ENCODE measurements at places on chromosomes 2 and 18.

DNA sequence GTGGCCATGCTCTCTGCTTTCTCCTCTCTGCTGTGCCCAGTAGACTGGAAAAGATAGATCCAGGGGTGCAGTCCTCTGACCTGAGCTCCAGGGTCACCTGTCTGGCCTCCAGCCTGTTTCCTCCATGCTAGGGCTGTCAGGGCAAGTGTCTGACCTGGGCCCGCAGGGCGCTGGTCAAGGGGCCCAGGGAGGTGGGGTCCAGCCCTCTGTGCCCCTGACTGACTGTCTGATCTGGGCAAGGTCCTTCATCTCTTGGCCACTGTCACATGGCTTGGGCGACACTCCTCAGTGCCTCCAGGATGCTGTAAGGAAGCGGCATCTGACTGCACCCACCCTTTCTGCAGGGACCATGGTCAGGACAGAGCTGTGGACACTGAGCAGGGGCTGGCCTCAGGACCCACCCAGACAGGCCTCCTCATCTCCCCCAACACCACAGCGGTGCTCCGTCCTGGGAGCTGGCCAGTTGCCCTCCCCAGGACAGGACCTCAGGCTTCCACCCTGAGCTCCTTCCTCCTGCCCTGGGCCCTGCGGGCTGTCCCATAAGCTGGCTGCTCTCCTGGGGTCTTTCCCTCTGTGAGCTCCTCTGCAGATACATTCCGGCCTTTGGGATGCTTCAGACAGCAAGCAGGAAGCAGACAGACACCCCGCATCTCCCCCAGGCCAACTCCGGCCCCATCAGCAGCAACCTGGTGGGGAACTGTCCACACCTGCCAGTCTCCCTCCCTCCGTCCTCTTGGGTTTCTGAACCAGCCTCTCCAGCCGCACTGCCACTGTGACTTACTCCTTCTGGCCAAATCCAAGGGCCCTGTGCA is 21.2 kb upstream of the ALPI start:
- no peak for DNase-seq

GRCh38 chr2:51028829-51029228 is 3.1 kb downstream of the NRXN1 start:
- no peak for DNase-seq

- no peak for DNase-seq
These were observed 104.8 kb downstream of the CABLES1 start for GRCh38 chr18:23239885-23240608.

DNA sequence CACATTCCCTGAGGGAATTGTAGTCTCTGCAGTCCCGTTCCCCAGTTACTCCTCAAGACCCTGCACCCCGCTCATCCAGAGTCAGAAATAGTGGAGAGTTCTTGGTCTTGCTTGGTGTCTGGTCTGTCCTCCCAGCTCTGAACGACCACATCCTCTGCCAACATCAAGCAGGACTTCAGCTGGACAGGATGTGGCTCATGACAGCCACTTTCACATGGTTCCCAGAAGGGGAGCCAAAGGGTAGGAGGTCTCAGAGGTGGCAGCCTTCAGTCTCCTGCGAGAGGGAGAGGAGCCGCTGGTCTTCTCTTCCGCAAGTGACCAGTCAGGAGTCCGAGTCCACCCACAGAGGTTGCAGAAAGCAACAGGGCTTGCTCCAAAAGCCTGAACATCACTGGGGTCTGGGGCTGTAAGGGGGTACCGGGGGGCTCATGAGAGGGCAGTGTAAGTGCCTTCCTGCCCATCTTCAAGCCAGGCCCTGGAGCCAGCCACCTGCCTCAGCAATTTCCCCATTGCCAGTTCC is 29.8 kb downstream of the B3GNT7 start:
- DNase-seq, result no peak

- no peak for DNase-seq
These were observed 31.6 kb upstream of the WDR75 start for GRCh38 chr2:189409647-189410046.

DNA sequence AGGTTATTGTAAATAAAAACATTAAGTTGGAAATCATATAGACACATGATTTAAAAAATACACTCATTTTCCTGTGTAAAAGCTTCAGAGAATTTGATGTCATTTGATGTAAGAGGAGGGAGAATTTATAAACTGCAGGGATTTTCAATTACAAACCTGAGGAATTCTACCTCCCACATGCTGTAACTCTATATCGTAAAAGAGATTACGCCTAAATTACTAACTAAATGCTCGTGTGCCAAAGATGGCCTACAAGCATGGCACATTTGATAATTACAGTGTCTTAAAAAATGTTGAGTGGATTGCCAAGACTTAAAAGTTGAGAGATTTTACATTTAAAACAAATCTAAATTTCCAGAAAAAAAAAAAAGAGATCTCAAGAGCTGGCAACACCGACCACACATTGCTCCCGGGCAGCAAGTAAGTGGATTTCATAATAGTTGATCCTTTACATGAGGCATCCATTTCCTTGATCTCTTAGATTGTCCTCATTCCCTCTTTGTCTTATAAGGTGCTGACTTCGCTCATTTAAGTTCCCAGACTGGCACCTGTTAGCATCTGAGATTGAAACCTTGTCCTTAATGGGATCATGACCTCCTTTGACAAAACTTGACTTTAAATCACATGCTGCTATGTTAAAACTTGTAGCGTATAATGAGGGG is 840.3 kb upstream of the ZEB2 start:
- no peak for DNase-seq

DNA sequence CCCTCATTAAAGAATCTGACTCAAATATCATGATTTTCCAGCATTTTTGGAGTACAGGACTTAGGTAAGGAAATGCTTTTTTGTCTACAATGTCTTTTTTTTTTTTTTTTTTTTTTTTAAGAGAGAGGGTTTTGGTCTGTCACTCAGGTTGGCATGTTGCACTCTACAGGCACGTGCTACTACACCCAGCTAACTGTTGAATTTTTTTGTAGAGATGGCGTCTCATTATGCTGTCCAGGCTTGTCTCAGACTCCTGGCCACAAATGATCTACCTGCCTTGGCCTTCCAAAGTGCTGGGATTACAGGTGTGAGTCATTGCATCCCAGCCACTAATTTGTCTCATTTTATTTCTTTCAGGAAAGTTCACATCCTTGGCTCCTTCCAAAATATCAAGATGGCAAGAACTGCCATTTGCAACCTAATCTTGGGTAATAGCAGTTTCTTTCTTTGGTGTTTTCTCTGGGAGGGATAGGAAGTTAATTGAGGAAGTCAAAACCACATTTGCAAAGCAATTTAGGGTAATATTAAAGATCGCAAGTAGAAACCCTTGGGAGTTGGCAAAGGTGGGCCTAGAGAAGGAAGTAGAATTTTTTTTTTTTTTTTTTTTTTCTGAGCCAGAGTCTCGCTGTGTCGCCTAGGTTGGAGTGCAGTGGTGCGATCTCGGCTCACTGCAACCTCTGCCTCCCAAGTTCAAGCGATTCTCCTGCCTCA is 15.5 kb downstream of the PNO1 start:
- peak; percentile 39 for DNase-seq

DNA sequence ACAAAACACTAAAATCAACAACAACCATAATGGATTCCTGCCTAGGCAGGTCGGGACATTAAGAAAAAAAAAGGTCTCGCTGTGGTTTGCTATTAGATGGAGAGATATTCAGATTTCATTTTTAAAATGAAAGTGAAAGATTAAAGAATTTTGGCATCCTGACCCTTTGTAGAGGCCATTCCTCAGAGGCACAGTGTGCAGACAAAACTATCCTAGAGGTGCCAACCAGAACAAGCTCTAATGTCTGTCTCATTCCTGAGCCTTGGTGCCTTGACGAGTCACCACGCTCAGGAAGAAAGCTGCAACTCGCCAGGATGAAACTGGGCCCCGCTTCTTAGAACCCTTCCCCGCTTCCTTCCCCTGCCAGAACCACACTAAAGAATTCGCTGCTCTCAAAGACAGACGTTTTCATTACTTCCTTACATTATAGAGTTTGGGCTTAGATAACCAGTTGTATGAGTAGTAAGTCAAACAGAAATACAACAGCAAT is 156.0 kb downstream of the TGIF1 start:
- DNase-seq, result peak; percentile 38

- DNase-seq, result no peak
These were observed 535.8 kb downstream of the GALR1 start for GRCh38 chr18:77785415-77785975.

GRCh38 chr2:9740382-9741073 is 102.7 kb upstream of the TAF1B start:
- no peak for DNase-seq

GRCh38 chr2:121944072-121944831 is 188.8 kb downstream of the TSN start:
- peak; percentile 9 for DNase-seq

DNA sequence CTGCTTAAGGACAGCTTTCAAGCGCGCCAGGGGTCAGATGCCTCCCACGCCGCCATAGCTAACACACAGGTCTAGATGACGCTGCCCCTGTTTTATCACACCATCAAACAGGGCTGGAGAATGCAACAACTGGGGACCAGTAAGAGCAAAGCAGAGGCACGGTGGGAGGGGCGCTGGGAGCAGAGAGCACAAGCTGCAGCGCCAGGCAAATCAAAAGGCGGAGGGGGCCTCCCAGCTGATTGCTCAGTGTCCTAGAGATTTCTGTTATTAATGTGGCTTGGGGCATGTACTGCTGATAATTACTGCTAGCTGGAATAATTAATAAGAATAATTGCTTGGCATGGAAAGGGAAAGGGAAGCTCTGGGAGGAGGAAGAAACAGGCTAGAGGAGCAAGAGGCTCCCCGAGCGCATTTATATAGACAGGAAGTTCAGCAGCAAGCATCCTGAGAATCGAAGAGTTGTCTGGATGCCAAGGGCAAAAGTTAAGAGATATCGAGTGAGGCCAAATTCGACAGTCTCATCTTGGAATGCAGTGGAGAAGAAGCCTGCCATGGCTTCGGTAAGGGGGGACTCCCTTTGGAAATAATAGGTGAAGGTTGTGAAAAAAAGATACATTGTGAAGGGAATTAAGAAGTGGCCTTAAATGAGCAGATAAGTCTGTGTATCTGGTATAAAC is 104.5 kb upstream of the ZNF521 start:
- no peak for DNase-seq

DNA sequence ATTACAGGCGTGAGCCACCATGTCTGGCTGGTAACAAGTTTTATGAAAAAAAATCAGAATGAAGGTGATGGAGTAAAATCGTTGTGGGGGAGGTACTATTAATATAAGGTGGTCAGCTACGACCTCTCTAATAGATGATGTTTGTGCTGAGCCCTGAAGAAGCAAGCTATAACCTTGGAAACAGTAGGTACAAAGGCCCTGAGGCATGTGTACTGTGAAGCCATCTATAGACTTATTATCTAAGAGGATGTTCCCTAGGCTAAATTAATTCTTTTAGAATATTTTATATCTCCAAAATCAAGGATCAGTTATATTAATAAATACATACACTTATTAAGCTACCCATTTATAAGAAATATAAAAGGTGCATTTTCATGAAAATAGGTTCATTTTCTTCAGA is 23.3 kb upstream of the SSB start:
- no peak for DNase-seq

DNA sequence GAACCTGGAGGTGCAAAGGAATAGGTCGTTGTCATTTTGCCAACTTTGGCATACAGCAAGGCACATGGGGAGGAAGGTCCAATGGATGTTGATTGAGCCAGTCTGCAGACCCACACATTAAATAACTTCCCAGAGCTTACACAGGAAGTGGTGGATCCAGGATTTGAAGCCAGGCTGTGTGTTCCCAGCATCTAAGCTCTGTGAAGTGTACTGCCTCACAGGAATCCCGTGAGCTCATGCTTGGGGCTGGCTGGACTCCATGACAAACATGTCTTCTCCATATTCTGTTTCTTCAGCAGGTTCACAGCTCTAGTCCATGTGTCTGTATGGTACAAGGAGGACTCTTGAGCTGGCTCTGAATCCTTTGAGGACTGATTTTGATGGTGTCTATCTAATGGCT is 63.9 kb downstream of the KLHL29 start:
- DNase-seq, result no peak

DNA sequence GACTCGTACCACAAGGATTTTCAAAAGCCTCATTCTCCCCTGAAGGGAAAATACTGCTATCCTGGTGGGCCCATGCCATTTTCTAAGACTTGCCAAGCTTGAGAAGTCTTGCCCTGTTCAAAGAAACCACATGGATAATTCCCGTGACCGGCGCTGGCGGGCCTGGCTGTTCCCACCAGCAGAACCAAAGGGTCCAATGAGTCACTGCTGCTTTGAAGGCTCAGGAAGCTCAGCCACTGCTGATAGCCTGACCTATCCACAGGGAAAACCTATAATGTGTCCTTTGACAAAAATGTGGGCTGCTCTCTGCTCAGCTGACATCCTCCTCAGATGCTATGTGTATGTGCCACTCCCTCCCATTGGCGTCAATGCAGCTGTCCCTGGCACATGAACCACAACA is 137.9 kb upstream of the RAB12 start:
- no peak for DNase-seq

DNA sequence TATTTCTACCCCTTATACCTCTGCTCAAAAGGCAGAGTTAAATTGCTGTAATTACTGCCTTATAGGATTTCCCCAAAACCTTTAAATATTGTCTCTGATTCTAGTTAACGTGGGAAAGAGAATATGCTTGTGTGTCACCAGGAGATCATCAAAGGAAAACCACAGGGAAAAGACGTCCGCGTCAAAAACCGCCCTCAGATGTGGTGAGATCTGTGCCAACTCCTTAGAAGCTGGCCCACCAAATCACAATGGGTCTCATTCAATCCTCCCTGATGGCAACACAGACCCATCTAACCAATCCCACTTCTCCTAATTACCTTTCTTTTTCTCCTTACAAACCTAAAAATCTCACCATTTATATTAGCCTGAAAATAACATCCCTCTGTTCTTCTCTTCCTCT is 25.4 kb downstream of the VPS54 start:
- no peak for DNase-seq

GRCh38 chr2:106977717-106978116 is 91.8 kb upstream of the ST6GAL2 start:
- DNase-seq, result no peak

Measured in KG1 (cell line).